ENCODE measurements at places on chromosomes 2 and 18. TPM values are rescaled to one million over a fixed set of nuclear protein-coding genes. Genes with fewer than 3 reads are reported as not detected.

IRS1 gene
- total RNA-seq, result 8.7 TPM

DNA sequence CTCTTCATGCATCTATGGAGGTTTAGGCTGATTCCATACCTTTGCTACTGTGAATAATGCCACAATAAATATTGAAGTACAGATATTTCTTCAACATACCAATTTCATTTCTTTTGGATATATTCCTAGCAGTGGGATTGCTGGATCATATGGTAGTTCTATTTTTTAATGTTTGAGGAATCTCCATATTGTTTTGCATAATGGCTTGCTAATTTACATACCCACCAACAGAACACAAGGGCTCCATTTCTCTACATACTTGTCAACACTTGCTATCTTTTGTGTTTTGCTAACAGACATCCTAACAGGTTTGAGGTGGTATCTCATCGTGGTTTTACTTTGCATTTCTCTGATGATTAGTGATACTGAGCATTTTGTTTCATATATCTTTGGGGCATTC lies 253.2 kb downstream of the ZNF804A start:
- H3K4me1 ChIP-seq, result no peaks in the 10 kb centered on the region
- H3K27ac ChIP-seq, result no peak overlapping the region
- H3K27me3 ChIP-seq, result no peaks in the 10 kb centered on the region
- no peak for DNase-seq

CPO gene
- not detected for total RNA-seq

DNA sequence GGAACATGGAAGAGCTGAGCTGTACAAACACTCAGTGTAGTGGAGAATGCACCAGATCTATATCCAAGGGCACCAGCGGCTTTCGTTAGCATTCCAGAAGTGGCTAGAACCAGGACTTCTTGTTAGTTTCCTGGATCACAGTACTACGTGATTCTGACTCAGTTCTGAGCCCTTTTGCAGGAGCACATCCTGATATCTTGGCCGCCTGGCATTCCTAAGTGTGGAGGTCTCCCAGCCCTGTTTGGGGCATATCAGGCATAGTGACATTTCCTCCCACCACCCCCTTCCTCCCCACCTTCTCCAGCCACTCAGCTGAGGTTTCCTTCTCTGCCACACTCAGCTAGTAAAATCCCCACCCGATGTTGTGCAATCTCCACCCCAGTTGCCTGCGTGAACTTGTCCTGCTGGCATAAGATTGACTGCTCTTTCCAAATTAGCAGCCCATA lies 63.4 kb downstream of the BMP10 start:
- H3K36me3 ChIP-seq, result no peaks in the 10 kb centered on the region
- no peak overlapping the region for H3K4me3 ChIP-seq
- no peak for DNase-seq
- H3K27ac ChIP-seq, result no peak overlapping the region
- H3K4me1 ChIP-seq, result no peaks in the 10 kb centered on the region

DNA sequence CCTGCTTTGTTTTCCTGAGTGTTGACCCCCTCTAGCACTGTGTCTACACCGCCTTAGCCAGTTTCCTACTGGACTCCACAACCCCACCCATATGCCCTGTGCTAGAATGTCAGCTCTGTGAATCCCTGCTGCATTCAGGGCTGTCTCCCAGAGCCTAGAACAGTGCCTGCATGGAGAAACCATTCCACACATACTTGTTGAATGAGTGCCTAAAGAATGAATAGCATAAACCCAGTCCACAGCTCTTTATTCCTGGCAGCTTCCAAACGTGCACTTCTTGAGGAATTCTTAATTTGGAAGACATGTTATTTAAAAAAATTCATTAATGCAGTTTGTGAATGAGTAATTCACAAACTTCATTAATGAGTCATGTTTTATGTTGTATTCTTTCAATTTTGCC lies 6.5 kb upstream of the NAPG start:
- no peaks in the 10 kb centered on the region for H3K36me3 ChIP-seq
- H3K4me3 ChIP-seq, result no peak overlapping the region
- no peaks in the 10 kb centered on the region for H3K27me3 ChIP-seq
- DNase-seq, result no peak

SDC1 gene
- 47.5 TPM for total RNA-seq

- H3K4me1 ChIP-seq, result peaks cover 73% of the 10 kb centered on the region
- H3K36me3 ChIP-seq, result no peaks in the 10 kb centered on the region
- H3K27me3 ChIP-seq, result no peaks in the 10 kb centered on the region
- H3K4me3 ChIP-seq, result no peak overlapping the region
- peak overlapping the region; percentile 97 for H3K27ac ChIP-seq
- DNase-seq, result peak; percentile 95
Measured at GRCh38 chr18:3117493-3118192, 102.1 kb downstream of the MYOM1 start.

GRCh38 chr2:231347638-231348037 lies 47.9 kb upstream of the B3GNT7 start:
- H3K27ac ChIP-seq, result no peak overlapping the region
- H3K36me3 ChIP-seq, result no peaks in the 10 kb centered on the region
- DNase-seq, result no peak
- H3K4me3 ChIP-seq, result no peak overlapping the region
- 0 out of 2 replicates have a peak, but pooled peaks cover 4% of the 10 kb centered on the region for H3K4me1 ChIP-seq

STPG4 gene
- total RNA-seq, result 0.15 TPM

PAPOLG gene
- total RNA-seq, result 10.4 TPM

AUP1 gene
- total RNA-seq, result 67.0 TPM

HJURP gene
- 45.9 TPM for total RNA-seq

DNA sequence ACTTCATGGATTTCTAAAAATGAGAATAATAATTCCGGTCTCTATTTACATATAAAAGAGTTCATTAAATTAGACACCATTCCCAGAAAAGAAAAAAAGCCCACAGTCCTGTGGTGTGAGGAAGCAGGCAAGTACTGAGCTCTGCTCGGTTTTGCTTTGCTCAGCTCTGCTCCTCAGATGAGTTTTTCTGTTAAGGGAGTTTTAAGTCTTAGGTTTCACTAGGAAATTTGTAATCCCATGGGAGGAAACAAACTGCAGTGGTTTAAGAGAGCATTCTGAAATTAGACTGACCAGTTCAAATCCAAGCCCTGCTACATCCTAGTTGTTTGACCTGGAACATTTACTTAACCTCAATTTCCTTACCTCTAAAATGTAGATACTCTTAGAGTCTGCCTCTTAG lies 338.6 kb upstream of the MMADHC start:
- no peak overlapping the region for H3K4me3 ChIP-seq
- H3K36me3 ChIP-seq, result no peaks in the 10 kb centered on the region
- H3K4me1 ChIP-seq, result no peaks in the 10 kb centered on the region
- H3K27ac ChIP-seq, result no peak overlapping the region
- no peaks in the 10 kb centered on the region for H3K27me3 ChIP-seq
- no peak for DNase-seq

KLHL29 gene
- not detected for total RNA-seq

DNA sequence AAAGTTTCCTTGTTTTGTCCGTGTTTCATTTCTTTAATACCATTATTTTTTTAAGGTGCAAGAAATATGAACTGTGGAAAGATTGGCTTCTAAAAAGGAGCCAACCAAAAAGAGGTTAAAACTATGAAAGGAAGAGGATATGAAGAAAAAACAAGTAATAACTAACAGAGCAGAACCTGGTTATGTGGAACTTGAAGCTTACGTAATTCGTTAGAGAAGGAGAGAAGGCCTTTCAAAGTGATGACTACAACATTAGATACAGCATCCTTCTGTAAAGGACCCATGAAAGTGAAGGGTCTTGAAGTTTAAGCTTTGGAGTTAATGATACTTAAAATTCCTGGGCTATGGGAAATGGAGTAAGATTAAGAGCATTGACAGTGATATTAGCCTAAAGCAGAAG lies 84.5 kb downstream of the ANKRD12 start:
- no peak overlapping the region for H3K4me3 ChIP-seq
- H3K4me1 ChIP-seq, result peaks cover 12% of the 10 kb centered on the region
- H3K36me3 ChIP-seq, result peaks cover 36% of the 10 kb centered on the region
- no peak overlapping the region for H3K27ac ChIP-seq
- H3K27me3 ChIP-seq, result no peaks in the 10 kb centered on the region

DNA sequence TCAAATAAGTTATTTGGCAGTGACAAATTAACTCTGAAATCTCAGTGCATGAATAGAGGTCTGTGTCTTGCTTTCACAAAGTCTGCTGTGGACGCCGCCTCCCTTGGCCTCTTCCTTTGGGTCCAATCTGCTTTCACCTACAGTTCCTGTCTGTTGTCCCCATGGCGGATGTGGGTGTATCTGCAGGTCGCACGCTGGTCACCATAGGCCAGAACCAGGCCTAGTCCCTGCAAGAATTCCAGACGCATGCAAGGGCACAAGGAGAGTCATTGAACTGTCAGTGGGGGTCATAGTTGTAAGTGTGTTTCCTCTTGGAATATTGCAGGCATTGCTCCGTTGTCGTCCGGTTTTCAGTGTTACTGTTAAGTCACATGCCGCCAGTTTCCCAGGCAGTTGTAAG lies 7.4 kb downstream of the SOCS6 start:
- no peaks in the 10 kb centered on the region for H3K27me3 ChIP-seq
- H3K36me3 ChIP-seq, result no peaks in the 10 kb centered on the region
- peak overlapping the region; percentile 23 for H3K4me3 ChIP-seq
- peaks cover 67% of the 10 kb centered on the region for H3K4me1 ChIP-seq
- peak; percentile 89 for DNase-seq

CETN1 gene
- not detected for total RNA-seq

DNA sequence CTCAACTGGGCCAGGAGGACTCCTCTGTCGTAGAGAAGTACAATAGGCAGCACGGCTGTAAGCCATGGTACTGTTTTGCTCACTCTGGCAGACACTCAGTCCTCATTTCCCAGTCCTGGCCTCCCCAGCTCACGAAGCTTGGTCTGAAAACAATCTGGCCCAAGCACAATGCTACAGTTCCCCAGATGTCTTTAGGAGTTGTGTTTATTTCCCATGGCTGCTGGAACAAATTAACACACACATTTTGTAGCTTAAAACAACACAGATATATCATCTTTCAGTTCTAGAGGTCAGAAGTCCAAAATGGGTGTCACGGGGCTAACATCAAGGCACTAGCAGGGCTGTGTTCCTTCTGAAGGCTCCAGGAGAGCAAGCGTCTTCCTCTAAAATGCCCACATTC lies 13.0 kb downstream of the FABP1 start:
- H3K4me1 ChIP-seq, result peaks cover 29% of the 10 kb centered on the region
- peaks cover 8% of the 10 kb centered on the region for H3K27me3 ChIP-seq
- H3K4me3 ChIP-seq, result no peak overlapping the region
- H3K36me3 ChIP-seq, result no peaks in the 10 kb centered on the region
- DNase-seq, result no peak
- no peak overlapping the region for H3K27ac ChIP-seq

GRCh38 chr18:50313031-50313607 lies 25.6 kb upstream of the CXXC1 start:
- H3K4me1 ChIP-seq, result peaks cover 41% of the 10 kb centered on the region
- H3K4me3 ChIP-seq, result no peak overlapping the region
- DNase-seq, result no peak
- H3K27me3 ChIP-seq, result no peaks in the 10 kb centered on the region
- no peaks in the 10 kb centered on the region for H3K36me3 ChIP-seq
- no peak overlapping the region for H3K27ac ChIP-seq

GRCh38 chr2:210623506-210623905 lies 67.1 kb downstream of the CPS1 start:
- H3K4me3 ChIP-seq, result no peak overlapping the region
- peaks cover 5% of the 10 kb centered on the region for H3K4me1 ChIP-seq
- DNase-seq, result no peak
- no peaks in the 10 kb centered on the region for H3K36me3 ChIP-seq
- H3K27me3 ChIP-seq, result no peaks in the 10 kb centered on the region

GRCh38 chr18:79789901-79790890 lies 7.5 kb upstream of the KCNG2 start:
- H3K4me3 ChIP-seq, result no peak overlapping the region
- H3K36me3 ChIP-seq, result no peaks in the 10 kb centered on the region
- H3K27ac ChIP-seq, result no peak overlapping the region
- peaks cover 32% of the 10 kb centered on the region for H3K4me1 ChIP-seq
- no peak for DNase-seq
- peaks cover 5% of the 10 kb centered on the region for H3K27me3 ChIP-seq

DNA sequence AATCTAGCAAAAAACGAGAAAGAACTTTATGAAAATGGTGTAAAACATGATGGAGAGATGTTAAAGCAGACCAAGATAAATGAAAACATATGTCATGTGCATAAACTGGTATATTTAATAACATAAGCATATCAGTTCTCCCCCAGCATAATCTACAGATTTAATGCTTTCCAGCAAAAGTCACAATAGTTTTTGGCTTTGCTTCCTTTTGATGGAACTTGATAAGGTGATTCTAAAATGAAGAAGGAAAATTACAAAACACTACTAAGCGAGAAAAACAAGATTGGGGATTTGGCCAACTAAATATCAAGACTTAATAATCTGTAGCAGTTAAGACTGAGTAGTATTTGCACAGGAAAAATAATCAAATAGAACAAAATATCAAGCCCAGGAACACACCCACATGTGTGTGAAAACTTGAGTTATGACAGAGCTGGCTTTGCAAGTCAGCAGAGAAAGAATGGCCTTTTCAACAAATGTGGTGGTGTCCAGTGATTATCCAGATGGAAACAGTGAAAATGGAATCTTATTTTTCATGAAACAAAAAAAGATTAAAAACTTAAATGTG lies 83.7 kb upstream of the L3MBTL4 start:
- no peak overlapping the region for H3K4me3 ChIP-seq
- no peak overlapping the region for H3K27ac ChIP-seq
- peaks cover 2% of the 10 kb centered on the region for H3K4me1 ChIP-seq
- H3K36me3 ChIP-seq, result no peaks in the 10 kb centered on the region
- no peaks in the 10 kb centered on the region for H3K27me3 ChIP-seq
- no peak for DNase-seq

ZNF385B gene
- 4.0 TPM for total RNA-seq

DNA sequence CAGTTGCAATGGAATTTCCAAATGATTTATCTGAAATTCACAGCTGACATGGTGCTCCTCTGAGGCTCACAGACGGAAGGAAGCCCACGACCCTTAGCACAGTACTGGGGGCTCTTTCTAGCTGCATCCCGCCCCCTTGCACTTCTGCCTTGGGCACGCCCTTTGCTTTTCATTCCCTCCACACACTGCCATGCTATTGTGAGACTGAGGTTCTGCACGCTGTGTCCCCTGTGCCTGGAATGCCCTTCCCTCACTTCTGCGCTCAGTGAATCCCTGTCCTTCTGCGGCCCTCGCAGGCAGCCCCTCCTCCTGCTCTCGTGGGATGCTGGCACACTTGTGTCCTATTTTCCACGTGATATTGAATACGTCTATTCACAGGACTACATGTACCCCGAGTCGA lies 135.4 kb upstream of the TTC39C start:
- no peak overlapping the region for H3K4me3 ChIP-seq
- no peaks in the 10 kb centered on the region for H3K36me3 ChIP-seq
- H3K27ac ChIP-seq, result no peak overlapping the region
- peaks cover 28% of the 10 kb centered on the region for H3K4me1 ChIP-seq
- no peaks in the 10 kb centered on the region for H3K27me3 ChIP-seq

- no peak overlapping the region for H3K4me3 ChIP-seq
- no peaks in the 10 kb centered on the region for H3K36me3 ChIP-seq
Measured at GRCh38 chr2:54040250-54040649, 69.5 kb upstream of the PSME4 start.

GRCh38 chr18:52222211-52222610 lies 117.8 kb upstream of the DCC start:
- H3K27ac ChIP-seq, result no peak overlapping the region
- H3K4me1 ChIP-seq, result no peaks in the 10 kb centered on the region
- no peaks in the 10 kb centered on the region for H3K36me3 ChIP-seq
- DNase-seq, result no peak
- no peak overlapping the region for H3K4me3 ChIP-seq

- H3K4me1 ChIP-seq, result no peaks in the 10 kb centered on the region
- no peaks in the 10 kb centered on the region for H3K27me3 ChIP-seq
- no peaks in the 10 kb centered on the region for H3K36me3 ChIP-seq
- H3K27ac ChIP-seq, result no peak overlapping the region
- no peak overlapping the region for H3K4me3 ChIP-seq
- DNase-seq, result peak; percentile 35
Measured at GRCh38 chr18:43271593-43272432, 5.5 kb downstream of the SYT4 start.

Measured in HepG2 (cell line).